ENCODE measurements at places on chromosomes 6 and 20.

DNA sequence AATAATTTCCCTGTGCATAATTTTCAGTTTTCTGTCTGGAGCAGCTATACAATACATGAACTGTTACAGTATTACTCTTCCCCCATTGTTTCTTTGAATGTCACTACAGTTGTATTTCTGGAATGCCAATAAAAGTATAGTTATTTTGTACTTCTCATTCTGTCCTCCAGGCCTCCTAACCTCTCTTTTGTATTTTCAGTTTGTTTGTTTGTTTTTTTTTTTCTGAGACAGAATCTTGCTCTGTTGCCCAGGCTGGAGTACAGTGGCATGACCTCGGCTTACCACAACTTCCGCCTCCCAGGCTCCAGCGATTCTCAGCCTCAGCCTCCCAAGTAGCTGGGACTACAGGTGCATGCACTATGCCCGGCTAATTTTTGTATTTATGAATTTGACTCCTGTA lies 16.8 kb upstream of the ARID1B start:
- DNase-seq: no peak

- no peak for DNase-seq
These were observed 94.2 kb upstream of the TAB2 start for GRCh38 chr6:149223120-149223903.

DNA sequence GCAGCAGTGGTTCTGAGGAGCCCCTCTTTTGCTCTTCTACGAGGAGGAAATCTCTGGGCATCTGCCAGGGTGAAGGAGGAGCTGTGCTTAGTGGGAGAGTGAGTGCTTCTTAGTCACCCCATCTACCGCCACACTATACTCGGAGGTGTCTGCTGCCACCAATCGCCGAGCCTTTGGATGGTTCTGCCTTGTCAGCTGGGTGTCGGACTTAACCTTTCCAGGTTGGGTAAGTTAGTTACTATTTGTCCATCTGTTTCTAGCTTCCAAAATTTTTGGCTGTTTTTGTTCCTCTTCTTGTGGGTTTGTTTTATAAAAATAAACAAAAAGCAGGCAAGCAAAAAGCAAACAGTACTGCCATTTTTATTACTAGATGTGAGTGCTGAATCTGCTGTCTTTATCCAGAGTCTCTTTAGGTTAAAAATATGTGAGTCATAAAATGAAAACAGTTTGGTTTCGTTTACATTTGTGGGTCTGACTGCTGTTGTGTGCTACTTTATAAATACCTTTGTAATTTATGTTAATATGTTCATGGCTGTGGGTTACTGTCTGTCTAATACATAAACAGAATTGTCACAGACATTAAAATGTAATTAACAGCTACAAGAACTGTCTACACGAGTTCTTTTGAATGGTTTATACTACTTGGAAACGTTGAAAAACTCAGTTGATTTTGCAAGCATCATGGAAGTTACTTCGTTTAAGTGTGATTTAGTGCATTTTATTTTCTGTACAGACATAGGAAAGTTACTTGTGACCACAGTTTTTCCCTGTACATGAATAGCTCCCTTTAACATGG lies 89.2 kb downstream of the ARID1B start:
- no peak for DNase-seq

- DNase-seq: no peak
These were observed 111.9 kb upstream of the SLC2A12 start for GRCh38 chr6:134164300-134164699.

DNA sequence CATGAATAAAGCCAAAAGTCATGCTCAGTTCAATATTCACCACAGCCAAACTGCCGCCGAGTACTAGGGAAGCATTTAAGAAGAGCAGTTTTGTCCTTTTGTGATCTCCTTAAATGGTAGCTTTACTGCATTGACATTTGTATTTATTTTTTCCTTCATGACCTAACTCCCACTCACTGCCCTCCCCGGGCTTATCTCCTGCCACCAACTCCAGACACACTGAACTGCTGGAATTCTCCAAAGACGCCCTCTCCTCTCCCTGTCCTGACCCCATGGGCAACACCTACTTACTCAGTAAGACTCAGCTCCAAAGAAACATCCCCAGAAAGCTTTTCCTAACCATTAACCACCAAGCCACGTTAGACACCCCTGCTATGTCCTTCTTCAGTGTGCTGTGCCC lies 48.5 kb upstream of the CNKSR3 start:
- DNase-seq: peak; percentile 39

Data from OCI-M1 (cell line).